Left renal cortex interstitium (tissue), 4 donors: ENCODE measurements at places on chromosomes 7 and 10. TPM values are rescaled to one million over a fixed set of nuclear protein-coding genes. Genes with fewer than 3 reads are reported as not detected.

TAS2R41 gene
- polyA plus RNA-seq: not detected

TFPI2 gene
- polyA plus RNA-seq: 14.1 TPM

ELFN1 gene
- polyA plus RNA-seq: 22.0 TPM

IGF2BP3 gene
- 59.5 TPM for polyA plus RNA-seq
